Activated CD4-positive, alpha-beta T cell treated with anti-CD3 and anti-CD28 coated beads for 48 hours (primary cell): ENCODE measurements at places on chromosomes 13 and 19.

DNA sequence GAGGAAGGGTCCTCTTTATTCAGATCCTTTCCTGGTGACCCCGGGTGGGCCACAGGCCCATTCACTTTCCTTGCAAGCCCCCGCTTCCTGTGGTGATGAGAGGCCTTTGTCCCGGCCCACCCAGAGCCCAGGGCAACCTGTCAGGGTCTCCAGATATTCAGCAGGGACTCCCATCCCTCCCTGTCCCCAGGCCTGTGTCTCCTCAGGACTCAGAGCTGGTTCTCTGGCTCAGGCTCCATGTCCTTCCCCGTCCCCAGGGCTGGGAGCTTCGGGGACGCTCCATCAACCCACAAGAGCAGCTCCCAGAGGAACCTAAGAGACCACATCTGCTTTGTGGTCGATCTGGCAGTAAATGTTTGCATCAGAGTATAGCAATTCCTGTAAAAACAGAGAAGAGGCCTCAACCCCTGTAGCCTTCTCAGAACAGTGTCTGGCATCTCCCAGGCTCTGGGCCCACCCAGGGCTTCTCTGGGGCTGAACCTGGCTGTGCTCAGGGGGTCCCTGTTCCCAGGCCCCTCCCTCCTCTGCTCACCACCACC, 7.8 kb downstream of the CEACAM4 start:
- DNase-seq = no peak

- DNase-seq = no peak
Observed at GRCh38 chr19:4580961-4581665, 21.6 kb upstream of the SEMA6B start.

GRCh38 chr19:46392252-46392801, 21.0 kb downstream of the CCDC8 start:
- DNase-seq = no peak

DNA sequence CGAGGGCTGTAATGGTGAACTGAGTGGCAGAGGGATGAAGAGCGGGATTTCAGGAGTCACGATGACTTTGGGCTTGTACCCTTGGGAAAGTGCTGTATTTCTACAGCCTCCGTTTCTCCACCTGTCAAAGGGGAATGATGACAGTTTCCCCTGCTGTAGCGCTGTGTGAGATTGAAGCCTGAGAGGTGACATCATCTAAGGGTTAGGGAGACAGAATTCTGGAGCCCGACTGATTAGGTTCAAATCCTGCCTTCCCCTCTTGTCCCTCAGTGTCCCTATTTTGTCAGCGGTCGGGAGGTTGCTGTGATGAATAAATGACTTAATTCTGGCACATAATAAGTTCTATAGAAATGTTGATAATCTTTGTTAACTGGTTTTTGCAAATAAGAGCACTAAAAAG, 693 bp downstream of the MRPL4 start:
- no peak for DNase-seq

DNA sequence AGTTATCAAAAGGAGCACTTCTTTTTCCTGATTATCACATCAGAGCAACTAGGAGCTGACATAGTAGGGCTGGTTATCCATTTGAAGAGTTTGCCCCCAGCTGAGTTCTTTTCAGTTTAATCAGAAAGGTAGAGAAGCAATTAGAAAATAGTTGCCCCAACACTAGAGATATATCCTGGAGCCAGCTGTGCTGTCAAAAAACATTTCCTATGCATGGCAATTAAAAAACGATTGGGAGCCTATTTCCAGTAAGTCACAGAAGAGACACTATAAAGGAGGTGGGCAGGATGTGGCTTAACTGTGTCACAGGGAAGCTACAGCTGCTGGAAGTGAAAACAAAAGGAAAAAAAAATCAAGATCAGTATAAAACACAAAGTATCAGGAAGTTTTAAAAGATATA, 155.7 kb upstream of the SLITRK1 start:
- no peak for DNase-seq

DNA sequence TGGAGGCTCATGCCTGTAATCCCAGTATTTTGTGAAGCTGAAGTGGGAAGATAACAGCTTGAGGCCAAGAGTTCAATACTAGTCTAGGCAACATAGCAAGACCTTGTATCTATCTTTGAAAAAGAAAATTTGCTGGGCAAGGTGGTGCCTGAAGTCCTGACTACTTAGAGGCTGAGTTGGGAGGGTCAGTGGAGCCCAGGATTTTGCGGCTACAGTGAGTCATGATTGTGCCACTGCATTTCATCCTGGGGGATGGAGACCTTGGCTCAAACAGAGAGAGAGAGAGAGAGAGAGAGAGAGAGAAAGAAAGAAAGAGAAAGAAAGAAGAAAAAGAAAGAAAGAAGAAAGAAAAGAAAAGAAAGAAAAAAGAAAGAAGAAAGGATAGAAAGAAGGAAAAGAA, 1872.3 kb upstream of the PCDH20 start:
- no peak for DNase-seq

- no peak for DNase-seq
Observed at GRCh38 chr19:2089727-2090053, 6.4 kb downstream of the MOB3A start.

GRCh38 chr13:34863360-34864135, 78.5 kb upstream of the NBEA start:
- no peak for DNase-seq

DNA sequence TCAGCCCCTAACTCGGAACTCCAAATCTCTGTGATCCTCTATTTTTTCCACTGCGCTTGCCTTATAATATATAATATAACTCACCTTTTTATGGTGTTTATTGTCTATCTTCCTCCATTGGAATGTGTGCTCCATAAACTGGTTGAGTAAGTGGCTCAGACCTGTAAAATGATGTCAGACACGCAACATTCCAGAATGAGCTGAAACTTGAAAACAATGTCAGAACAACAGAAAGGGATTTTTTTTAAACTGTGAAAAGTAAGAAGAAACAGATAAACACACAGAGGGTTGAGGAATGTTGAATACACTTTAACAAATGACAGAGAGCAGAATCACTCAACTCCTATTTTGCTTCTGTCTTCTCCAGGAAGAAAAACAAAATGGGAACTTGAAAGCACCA, 19.1 kb upstream of the FAM216B start:
- no peak for DNase-seq

- DNase-seq = no peak
Observed at GRCh38 chr13:21453387-21454081, 5.6 kb downstream of the ZDHHC20 start.

GRCh38 chr13:35468195-35468594, 8.3 kb downstream of the MAB21L1 start:
- no peak for DNase-seq
